Stimulated activated CD8-positive, alpha-beta memory T cell treated with anti-CD3 and anti-CD28 coated beads, Interleukin-4, amount 100 ng/mL, for 1 hour (primary cell): ENCODE measurements at places on chromosomes 11 and 22.

DNA sequence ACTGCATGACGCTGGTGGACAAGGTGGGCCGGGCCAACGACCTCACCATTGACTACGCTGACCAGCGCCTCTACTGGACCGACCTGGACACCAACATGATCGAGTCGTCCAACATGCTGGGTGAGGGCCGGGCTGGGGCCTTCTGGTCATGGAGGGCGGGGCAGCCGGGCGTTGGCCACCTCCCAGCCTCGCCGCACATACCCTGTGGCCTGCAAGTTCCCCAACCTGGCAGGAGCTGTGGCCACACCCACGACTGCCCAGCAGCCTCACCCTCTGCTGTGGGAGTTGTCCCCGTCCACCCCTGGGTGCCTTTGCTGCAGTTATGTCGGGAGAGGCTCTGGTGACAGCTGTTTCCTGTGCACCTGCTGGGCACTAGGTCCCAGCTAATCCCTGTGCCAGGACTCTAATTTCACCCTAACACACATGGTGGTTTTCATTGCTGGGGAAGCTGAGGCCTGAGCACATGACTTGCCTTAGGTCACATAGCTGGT lies 49.0 kb upstream of the PPP6R3 start:
- DNase-seq, result no peak

GRCh38 chr11:71144736-71145135 lies 107.6 kb downstream of the SHANK2 start:
- DNase-seq, result no peak

DNA sequence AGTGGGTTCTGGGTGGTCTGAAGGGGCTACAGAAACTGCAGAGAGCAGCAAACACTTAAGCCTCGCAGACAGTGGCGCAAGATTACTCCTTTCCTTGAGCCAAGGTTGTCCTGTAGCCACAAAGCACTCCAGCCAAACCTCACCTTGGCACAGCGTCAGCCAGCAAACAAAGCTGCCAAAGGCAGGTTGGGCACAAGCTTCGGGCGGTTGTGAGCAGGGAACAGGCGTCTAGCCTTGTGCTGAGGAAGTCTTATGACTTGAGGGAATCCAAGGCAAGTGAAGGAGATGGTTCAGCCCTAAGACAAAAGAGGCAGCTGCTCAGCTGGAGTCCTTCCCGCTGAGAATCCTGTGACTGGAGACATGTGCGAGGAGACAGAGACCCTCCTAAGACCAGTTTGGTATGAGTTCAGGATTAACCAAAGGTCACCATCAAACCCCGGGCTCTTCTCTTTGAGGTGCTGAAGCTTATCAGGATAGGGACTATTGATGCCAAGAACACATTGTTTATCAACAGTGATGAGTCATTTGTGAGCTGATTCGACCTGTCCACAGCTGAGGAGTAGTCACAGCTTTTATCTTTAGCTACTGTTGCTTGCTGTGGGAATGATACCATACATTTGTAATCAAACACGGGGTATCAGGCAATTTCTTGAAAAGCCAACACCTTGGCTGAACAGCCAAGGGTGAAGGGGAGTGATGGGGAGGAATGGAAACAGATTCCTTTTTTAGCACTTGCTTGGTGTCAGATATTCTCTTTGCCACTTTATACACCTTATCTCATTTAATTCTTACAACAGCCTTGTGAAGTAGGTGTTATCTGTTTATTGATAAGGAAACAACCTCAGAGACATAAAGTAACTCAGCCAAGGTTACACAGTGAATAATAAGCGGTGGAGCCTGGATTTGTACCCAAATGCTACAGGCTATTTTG lies 4.6 kb downstream of the ADM start:
- no peak for DNase-seq

- no peak for DNase-seq
These were observed 65.7 kb upstream of the ADA2 start for GRCh38 chr22:17284888-17285287.

- no peak for DNase-seq
These were observed 9.5 kb downstream of the TTC28 start for GRCh38 chr22:28670161-28670560.

DNA sequence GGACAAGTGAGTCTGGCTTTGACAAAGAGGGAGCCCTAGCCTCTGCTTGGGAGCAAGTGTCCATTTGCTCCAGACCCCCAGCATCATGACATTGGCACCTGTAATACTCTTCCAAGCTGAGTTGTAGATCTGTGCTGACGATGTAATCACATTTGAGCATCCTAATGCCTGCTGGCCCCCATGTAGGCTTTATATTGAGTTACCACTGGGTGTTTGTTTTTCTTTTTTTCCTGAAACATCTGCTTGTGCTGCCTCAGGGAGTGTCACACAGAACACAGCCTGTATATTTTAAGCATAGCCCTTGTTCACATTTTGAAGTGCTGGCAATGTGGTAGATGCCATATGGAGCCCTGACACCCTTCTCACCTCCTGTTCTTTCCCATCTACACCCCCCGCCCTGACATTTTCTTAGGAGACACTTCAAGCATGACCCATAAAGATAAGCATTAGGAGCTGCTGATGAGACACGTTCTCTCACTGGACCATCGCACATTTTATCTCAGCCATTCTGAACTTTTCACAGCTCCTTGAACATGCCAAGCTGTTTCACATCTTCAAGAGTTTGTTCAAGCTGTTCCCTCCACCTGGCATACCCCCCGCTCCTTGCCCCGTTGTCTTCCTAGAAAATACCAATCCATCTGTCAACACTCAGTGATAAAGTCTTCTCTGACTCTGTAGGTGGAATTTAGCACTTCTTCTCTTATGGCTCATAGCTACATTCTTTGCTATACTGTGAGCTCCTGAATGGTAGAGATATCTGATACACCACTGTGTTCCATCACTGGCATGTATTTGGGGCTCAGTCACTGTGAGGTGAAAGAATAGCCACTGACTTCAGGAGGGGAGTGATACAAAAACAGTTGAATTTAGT lies 128.7 kb downstream of the TRIM44 start:
- no peak for DNase-seq

DNA sequence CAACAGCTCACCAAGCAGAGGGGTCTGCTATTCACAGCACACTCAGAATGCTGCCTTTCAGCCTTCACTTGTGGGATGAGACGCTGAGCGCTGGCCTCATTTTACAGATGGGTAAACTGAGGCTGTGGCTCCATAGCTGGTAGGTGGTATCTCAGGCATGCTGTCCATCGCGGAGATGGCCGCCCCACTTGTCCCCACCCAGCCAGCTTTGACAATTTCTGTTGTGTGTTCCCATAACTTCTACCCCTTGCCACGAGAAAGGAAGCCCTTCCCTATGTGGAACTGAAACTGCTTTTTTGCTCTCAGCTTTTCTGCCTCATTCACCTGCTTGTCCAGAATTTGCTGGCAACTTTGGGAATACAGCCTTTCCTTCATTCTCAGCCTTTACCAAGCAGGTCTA lies 36.1 kb upstream of the NNMT start:
- DNase-seq, result no peak

DNA sequence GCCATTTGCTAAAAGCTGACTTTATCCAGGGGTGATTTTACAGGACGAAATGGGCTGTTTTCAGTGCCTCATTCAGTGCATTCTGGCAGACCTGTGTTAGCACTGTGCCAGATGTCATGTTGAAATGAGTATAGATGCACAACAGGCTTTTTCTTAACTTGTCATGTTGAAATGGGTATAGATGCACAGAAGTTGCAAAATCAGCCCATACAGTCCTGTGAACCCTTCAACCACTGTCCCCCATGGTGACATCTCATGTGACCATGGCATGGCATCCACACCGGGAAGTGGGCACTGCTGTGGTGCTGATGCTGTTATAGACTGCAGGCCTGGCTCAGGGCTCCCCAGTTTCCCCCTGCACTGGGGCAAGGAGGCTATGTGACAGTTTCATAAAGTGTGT lies 2.5 kb downstream of the TALDO1 start:
- DNase-seq, result no peak

DNA sequence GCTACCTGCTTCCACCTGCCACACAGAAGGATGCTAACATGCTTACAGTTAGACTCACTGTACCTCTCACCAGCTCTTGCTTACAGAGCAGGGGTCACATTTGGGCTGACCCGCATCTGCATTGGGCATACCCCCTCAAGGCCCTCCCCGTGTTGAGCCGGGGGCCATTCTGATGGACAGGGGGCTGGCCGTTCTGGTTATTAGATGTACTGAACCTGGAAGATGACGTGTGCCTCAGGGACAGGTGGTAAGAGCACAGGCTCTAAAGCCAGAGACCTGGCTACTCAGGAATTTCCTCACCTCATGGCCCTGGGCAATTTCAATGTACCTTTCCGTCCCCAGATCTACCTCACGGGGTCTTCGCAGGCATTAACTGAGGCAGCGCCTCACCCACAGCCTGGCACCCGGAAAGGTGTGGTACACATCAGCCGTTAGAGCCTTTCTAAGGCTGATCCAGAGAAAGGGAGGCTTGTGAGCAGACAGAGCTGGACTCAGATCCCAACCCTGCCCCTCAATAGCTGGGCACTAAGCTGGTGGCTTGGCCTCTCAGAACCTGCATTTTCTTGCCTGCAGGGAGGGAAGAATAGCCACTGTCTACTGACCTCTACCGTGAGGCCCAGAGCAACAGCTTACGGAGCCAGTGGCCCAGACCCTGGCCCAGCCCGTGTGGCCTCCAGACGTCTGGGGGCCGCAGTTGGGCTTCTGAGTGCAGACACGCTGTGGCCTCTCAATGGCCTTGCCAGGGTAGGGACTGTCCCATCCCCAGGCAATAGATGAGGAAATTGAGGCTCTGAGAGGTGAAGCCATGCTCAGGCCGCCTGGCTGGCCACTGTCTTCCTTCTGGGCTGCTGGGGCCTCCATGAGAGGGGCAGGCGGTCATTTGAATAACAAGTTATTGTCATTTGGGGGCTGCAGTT lies 100.6 kb downstream of the MORC2 start:
- no peak for DNase-seq
